ENCODE measurements at places on chromosomes 4 and X. TPM values are rescaled to one million over a fixed set of nuclear protein-coding genes. Genes with fewer than 3 reads are reported as not detected.

GRCh38 chr4:176781739-176782100 lies 11.0 kb downstream of the VEGFC start:
- DNase-seq = no peak

Gene MAGEC2
- not detected for total RNA-seq

DNA sequence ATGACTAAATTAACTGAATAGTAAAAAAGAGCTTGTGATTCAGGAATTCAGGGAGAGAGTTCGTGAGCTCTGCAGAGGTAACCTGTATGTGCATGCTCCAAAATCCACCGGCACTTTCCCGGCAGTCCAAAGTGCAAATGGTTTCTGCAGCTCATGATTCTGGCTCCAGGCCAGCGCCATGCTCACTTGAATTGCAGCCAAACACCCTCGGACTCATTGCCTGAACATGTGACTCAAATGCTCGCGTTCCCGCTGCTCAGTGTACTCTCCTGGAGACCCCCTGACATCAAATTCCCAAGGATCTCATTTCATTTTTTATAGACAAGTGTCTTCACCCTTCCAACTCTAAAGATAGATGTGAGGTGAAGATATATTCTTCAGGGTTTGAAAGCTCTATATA lies 44.1 kb upstream of the SH3RF1 start:
- DNase-seq = no peak

DNA sequence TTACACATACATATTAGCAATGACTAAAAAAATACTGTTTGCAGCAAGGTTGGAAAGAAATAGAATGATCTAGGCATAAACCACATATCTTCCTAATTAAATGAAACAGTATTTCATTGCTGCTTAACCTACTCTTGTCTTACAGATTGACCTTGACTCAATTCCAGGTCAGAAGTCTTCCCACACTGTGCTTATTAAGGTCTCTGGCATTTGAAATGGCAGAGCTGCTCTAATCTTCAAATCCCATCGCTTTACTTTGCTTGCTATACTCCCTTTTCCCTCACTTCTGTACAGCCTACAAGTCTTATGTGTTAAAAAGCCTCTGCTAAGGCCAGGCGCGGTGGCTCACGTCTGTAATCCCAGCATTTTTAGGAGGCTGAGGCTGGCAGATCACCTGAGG lies 424.5 kb downstream of the RPA4 start:
- DNase-seq = no peak

DNA sequence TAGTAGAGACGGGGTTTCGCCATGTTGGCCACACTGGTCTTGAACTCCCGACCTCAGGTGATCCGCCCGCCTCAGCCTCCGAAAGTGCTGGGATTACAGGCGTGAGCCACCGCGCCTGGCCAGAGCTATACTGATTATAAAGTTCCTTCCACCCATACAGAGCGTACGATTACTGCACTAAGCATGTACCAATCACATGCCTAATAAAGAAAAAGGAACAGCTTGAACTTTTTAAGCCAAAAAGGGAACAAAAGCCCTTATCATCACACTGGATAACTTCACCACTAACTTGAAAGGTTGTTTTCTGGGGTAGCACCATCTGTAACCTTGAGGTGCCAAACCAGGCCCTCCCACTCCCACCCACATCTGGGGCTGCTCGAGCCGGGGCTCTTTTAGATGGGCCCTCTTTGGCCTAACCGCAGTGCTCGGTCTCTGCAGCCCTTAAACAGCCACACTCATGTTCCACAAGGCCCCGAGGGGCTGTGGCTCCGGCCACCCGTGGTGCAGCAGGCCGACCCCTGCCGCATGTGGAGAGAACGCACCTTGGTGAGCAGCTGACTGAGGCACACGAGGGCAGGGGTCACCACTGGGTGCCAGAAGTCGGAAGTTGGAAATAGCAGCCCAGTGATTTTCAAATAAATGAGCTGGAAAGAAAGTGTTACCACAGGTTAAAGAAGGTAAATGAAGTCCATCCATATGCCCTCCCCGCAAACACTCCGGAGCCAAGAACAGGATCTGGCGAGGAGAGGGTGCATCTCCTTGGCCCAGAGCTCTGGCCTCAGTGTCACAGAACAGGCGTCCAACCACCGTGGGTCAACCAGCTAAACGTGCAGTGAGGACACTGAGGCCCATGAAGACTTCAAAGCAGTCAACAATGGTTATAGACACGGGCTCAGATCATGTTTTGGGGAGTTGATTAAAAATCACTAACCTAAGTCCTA lies 18.4 kb downstream of the NOP14 start:
- DNase-seq = peak; percentile 35

- DNase-seq = peak; percentile 95
Observed at GRCh38 chr4:184097241-184097605, 120.5 kb downstream of the ENPP6 start.

Gene SMIM31
- total RNA-seq = not detected

- DNase-seq = peak; percentile 98
Observed at GRCh38 chr4:141220691-141221659, at the start of gene ZNF330. TSS of gene ZNF330 (plus strand) at chr4:141220895. CDS start at chr4:141222372, 1,477 bp downstream.

Gene TMEM255A
- total RNA-seq = 0.44 TPM

Gene ARHGAP24
- 85.6 TPM for total RNA-seq

DNA sequence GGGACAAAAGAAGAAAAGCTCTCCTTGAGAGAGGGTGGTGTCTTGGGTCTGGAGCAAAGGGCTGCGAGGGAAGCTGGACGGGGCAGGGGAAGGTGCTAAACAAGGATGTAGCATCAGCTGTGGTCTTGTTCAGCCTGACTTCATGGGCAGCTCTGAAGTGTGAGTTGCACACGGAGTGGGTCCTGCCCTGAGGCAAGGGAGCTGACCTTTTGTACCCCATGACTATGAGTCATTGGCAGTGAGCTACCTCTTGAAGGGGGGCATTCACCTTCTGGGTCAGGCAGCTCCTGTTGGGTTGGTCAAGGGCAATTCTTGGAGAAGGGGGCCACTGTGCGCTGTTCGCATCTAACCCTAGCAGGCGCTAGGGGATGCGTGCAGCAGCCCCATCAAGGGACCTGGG lies 151.8 kb downstream of the SMIM20 start:
- DNase-seq = no peak

Gene CSAG2
- 0.35 TPM for total RNA-seq

DNA sequence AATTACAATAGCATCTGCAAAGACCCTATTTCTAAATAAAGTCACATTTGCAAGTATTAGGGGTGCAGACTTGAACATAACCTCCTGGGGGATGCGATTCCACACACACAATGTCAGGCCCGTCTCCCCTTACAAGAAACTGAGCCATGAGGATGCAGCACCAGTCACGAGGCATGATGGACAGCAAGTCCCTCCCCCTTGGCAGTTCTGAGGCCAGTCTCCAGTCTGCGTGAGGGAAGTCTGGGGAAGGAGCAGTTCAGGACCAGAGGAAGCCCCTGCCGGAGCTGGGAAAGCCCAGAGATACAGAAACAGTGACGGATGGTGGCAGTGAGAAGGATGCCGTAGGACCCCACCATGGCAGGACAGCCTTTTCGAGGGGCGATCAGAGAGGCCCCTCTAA lies 9.4 kb downstream of the FAM53A start:
- DNase-seq = no peak

GRCh38 chrX:135544338-135544948 lies 24.0 kb downstream of the INTS6L start:
- no peak for DNase-seq

- DNase-seq = no peak
Observed at GRCh38 chr4:52234561-52235440, 183.7 kb downstream of the SPATA18 start.

Gene ETDB
- total RNA-seq = not detected

Gene ERAS
- total RNA-seq = not detected

DNA sequence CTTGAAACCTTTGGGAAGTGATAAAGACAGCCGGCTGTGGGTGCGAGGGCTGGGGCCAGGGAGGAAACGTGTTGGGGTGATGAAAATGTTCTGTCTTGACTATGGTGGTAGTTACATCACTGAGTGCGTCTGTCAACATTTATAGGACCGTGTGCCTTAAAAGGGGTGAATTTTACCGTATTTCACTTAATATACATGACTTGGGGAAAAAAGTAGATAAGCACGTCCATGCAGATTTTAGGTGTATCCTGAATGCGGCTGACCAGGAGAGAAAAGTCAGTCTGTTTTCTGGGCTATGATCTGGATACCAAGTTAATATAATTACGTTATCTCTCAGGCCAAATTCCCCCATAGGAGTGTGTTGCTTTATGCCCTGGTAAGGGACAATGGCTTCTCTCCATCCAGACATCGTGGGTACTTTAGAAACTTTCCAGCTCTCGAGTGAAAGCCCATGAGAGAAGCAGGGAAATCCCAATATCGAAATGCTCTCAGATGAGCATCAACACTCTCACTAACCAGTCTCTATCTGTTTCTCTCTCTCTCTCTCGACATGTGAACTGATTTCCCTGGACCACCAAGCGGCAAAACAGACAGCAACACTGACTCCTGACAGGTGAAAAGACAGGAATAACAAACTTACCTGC lies 71.5 kb downstream of the IRF2 start:
- no peak for DNase-seq

DNA sequence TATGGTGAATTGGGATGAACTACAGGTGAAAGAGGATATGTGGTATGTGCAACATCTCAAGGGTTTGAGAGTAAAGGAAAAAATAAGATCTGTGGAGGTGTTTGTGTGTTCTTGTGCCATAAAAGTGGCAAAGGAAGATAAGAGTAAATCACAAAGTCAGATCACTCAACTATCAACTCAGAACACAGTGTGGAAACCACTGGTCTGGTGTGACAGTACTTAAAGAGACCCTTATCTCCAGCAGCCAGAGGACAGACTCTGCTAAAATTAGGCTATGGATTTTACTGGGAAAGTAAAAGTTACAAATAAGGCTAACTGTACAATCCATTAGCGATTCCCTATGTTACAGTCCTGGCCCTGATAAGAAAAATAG lies 54.0 kb upstream of the PRDM8 start:
- DNase-seq = no peak

DNA sequence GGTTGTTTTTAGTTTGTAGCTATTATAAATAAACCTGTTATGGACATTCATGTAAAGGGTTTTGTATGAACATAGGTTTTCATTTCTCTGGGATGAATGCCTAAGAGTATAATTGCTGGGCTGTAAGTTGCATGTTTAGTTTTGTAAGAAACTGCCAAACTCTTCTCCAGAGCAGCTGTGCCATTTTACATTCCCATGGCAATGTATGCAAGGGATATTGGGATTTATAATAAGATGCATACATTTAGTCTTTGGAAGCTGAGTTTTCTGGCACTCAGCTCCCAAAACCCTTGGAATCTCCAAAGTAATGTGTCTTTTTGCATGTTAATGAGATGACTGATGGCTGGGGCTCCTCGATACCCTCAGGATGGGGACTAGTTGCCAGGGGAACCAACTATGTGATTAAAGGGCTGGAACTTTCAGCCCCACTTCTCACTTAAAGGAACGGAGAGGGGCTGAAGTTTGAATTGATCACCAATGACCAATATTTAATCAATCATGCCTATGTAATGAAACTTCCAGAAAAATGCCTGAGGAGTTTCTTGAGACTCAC lies 44.0 kb downstream of the SERTM2 start:
- DNase-seq = peak; percentile 55

Gene KDR
- 14.4 TPM for total RNA-seq

DNA sequence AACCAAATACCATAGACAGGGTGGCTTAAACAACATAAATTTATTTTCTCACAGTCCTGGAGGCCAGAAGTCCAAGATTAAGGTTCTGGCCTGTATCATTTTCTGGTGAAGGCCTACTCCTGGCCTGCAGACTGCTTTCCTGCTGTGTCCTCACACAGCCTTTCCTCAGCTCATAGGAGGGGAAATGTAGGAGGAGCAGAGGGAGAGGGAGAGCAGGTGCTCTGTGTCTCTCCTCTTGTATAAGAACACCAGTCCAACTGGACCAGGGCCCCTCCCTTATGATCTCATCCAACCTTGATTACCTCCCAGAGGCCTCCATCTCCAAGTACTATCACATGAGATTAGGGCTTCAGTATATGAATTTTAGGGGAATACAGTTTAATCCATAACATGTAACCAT lies 34.3 kb downstream of the RAPGEF2 start:
- no peak for DNase-seq

DNA sequence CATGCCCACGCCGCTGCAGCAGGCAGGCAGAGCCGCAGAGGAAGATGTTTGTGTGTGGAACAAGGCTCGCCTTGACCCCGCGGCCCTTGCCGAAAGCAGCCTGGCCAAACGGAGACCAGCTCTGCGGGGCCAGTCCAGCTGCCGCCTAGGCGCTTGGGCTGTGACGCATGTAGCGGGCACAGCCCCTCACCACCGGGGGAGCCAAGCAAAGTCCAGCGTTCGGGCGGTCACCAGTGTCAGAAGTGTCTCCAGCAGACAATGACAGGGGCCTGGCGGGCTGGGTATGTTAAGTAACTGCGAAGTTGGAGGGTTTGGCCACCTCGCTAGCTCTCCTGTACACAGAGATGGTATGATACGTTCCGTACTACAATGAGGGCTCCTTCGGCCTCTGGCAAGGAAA lies 1.3 kb downstream of the AMER1 start:
- DNase-seq = peak; percentile 55

- no peak for DNase-seq
Observed at GRCh38 chrX:29453333-29453732, 762.0 kb upstream of the MAGEB2 start.

Gene DCAF8L2
- not detected for total RNA-seq

- no peak for DNase-seq
Observed at GRCh38 chr4:4659871-4660651, 118.2 kb upstream of the STX18 start.

- DNase-seq = no peak
Observed at GRCh38 chr4:111127841-111128240, 505.0 kb upstream of the PITX2 start.

Gene TCEAL5
- 0.22 TPM for total RNA-seq

DNA sequence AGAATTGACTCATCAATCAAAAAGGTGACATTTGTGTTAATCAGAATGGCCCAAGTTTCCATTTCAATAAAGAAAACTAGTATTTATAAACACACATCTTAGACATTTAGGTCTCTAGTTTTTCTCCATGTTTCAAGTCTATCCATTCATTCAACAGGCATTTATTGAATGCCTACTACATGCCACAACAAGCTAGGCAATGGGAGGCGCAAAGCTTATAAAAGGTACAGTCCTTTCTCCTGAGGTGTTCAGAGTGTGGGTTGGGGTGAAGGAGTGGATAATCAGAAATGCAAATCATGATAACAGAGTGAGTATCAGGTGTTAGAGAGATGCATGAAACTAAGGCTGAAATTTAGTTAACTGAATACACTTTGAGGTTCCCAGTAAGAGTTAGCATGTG lies 78.0 kb downstream of the HCCS start:
- DNase-seq = no peak

Gene NXF2B
- total RNA-seq = 1.3 TPM

Gene LRIT3
- 1.7 TPM for total RNA-seq

DNA sequence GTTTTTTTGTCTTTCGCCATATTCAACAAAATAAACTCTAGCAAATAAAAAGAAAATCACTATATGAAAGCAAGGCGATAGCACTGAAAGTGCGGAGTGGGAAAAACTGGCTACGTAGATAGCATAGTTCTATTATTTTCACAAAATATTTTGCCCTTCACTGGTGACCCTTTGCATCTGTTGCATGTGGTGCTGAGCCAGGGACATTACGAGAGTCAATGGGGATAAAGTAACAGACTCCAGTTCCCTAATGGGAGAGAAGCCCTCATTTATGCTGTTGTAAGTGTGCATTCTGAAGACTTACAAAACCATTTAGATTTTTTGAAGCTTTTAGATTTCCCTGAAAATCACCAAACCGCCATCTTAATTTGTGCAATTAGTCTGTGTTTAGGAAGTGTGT lies 501.6 kb downstream of the PPARGC1A start:
- no peak for DNase-seq
